ENCODE measurements at places on chromosomes 1 and 21.

- DNase-seq, result no peak
Measured at GRCh38 chr1:17301767-17302166, 6.2 kb upstream of the PADI4 start.

GRCh38 chr21:23822760-23823159 is 1784.5 kb downstream of the MRPL39 start:
- no peak for DNase-seq

DNA sequence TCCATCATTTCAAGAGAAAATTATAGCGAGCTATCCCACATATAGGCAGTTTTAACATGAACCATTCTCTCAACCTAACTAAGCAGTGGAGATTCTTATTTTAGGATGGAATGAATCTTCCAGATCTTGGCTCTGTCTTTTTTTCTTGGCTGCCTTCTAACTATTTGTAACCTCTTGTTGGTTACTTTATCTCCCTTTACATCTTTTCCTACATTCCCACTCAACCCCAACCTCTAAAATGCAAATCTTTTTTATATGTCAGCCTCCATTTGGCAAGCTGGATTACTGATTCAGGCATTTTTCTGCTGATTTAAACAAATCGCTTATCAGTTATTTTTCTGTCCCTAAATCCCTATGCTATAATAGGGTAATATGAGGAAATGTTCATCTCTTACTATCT is 46.9 kb upstream of the LHX8 start:
- DNase-seq, result no peak

- DNase-seq, result peak; percentile 61
Measured at GRCh38 chr1:32540605-32541004, 1.4 kb downstream of the ZBTB8A start.

- no peak for DNase-seq
Measured at GRCh38 chr1:168223681-168224540, 1.9 kb upstream of the SFT2D2 start.

GRCh38 chr1:243390162-243390791 is 134.4 kb downstream of the SDCCAG8 start:
- peak; percentile 14 for DNase-seq

DNA sequence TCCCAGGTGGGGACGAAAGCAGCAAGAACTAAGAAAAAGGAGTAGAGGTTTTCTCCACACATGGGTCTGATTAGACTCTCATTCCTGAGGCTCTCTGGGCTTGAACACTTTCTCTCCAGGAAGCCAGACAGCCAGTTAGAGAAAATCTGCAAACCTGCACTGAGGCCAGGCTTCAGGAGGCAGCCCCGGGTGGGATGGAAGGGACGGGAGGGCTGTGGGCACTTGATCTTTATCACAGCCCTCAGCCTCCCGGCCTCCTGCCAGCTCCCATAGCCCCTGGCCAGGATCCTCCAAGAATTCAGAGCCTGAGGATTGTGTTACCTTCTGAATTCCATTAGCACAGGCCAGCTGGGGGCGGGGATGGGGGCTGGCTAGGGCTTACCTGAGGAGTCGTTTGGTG is 40.1 kb downstream of the SERTAD4 start:
- no peak for DNase-seq

DNA sequence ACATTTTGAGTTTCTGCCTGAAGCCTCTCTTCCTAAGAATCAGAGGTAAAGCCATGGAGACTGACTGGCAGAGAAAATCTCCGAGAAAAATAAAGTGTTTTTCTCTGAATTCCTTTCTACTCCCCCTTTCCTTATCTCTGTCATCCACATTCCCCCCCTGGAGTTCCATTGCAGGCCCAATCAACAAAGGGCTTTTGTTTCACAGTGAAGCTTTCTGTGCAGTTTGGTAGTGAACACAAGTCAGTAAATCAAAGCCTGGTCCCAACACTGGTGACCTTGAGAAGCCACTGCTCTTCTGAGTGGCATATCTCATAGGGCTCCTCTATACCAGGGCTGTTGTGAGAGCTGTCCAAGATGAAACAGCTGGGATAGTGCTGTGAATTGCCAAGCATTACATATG is 228.4 kb downstream of the SEC16B start:
- DNase-seq, result no peak

GRCh38 chr1:165137551-165138316 is 218.8 kb downstream of the LMX1A start:
- DNase-seq, result no peak

DNA sequence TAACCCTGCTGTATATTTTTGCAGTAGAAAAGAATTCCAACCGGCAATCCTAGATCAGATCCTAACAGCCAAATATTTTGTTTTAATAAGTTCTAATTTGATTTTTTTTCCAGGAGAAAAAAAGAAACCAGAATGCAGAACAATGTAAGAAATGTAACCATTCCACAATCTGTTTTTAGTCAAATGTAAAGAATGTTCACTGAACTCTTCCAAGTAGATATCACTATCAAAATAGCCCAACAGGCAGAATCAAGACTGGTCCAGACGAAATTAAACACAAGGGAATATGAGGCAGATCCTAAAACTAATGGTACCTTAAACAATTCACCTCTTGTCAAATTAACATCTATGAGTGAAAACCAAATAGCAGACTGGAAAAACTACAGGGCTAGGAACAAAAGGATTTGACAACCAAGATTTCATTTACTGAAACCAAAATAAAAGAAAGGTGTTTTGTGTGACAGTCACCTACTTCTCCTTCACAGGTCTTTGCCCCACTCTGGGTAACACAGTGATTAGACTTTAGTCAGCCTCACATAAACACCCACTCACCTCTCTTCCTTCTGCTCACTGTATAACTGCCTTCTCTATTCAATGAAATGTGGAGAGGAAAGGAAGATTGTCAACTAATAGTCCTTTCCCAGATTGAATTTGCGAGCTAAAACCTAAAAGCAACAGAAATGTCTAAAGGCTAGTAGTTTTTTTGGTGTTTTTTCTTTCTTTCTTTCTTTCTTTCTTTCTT is 137.9 kb downstream of the FAF1 start:
- no peak for DNase-seq

DNA sequence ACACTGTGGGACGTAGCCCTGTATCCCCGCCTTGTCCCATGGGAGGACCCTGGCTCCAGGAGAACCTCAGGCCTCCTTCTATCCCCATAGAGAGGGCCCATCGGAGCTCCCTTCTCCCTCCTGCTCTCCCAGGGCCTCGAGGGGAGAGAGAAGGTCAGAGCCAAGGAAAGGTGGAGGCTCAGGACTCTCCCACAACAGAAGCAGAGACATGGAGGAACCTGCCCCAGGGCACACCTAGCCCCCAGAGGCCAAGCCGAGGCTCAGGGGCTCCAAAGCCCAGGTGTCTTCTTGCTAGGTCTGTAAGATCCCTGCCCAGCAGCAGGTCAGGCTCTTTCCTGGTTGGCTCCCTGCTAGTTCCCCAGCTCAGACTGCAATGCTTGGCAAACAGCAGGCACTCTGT is 34.4 kb upstream of the ARF1 start:
- no peak for DNase-seq

GRCh38 chr1:112371775-112372174 is 24.2 kb upstream of the CTTNBP2NL start:
- DNase-seq, result no peak

DNA sequence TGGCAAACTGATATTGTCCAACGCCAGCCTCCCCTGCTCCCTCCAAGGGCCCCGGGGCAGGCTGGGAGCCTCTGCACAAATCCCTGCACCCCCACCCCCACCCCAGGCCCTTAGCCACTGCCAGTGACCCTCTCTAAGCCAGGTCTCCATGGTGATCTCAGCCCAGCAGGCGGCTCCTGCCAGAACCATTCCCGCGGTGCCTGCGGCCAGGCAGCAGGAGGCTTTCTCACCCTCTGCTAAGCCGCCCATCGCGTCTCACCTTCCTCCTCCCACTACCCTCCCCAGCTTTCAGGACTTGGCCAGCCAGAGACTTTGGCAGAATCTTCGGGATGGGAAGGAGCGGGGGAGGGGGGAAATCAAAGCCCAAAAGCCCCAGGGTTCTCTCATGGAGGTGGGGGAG is 46.8 kb upstream of the WASF2 start:
- DNase-seq, result no peak

- DNase-seq, result no peak
Measured at GRCh38 chr1:3995141-3995780, 95.2 kb upstream of the C1orf174 start.

- DNase-seq, result peak; percentile 90
Measured at GRCh38 chr1:76154206-76154956, 79.8 kb downstream of the ST6GALNAC3 start.

DNA sequence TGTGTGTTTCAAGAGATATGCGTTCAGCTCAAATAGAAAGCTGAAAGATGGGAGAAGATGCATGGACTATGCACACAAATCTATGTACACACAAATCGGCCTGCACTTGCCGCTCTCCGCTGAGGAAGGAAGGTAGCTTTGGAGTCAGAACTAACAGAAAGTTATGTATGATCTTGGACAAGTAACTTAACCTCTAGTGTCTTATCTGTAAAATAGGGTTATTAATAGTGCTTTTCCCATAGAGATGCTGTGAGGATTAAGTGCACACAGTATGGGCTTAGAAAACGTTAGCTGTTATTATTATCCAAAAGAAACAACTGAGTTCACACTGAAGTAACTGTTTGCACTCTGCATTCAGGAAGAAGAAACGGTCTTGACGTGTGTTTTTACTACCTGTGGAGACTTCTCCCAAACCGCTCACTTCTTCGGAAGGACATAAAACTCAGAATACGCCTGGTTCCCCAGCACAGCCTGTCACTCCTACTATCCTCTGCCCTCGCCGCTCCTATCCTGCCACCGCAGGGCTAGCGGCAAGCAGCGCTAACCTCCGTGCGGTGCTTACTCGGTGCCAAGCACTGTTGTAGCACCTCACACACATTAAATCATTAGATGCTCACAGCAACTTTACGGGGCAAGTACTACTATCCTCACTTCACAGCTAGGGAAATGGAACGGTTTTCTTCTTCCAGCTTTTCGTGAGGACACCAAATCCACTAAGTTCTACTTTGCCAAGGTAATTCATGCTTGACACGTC is 1.3 kb downstream of the TGFBR3 start:
- peak; percentile 21 for DNase-seq

GRCh38 chr1:239677362-239677761 is 291.0 kb downstream of the CHRM3 start:
- peak; percentile 23 for DNase-seq

GRCh38 chr1:184716158-184716557 is 38.5 kb downstream of the EDEM3 start:
- DNase-seq, result no peak

DNA sequence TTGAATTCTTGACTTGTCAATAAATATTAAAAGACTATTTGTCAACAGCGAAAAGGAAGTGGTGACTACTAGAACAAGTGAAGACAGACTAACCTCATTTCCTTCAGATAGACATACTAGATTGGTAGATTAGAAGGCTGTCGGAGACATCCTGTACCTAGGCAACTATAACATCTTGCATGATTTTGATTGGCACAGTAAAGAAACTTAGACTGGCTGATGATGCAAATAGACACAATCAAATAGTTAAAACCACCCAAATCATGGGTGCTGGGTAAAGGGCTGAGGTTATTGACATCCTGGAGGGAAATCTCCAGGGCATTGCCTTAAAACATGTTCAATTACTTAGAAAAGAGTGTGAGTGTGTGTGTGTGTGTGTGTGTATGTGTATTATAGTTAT is 85.9 kb upstream of the EDEM3 start:
- peak; percentile 67 for DNase-seq

- DNase-seq, result no peak
Measured at GRCh38 chr21:38455403-38455802, 42.9 kb downstream of the ERG start.

DNA sequence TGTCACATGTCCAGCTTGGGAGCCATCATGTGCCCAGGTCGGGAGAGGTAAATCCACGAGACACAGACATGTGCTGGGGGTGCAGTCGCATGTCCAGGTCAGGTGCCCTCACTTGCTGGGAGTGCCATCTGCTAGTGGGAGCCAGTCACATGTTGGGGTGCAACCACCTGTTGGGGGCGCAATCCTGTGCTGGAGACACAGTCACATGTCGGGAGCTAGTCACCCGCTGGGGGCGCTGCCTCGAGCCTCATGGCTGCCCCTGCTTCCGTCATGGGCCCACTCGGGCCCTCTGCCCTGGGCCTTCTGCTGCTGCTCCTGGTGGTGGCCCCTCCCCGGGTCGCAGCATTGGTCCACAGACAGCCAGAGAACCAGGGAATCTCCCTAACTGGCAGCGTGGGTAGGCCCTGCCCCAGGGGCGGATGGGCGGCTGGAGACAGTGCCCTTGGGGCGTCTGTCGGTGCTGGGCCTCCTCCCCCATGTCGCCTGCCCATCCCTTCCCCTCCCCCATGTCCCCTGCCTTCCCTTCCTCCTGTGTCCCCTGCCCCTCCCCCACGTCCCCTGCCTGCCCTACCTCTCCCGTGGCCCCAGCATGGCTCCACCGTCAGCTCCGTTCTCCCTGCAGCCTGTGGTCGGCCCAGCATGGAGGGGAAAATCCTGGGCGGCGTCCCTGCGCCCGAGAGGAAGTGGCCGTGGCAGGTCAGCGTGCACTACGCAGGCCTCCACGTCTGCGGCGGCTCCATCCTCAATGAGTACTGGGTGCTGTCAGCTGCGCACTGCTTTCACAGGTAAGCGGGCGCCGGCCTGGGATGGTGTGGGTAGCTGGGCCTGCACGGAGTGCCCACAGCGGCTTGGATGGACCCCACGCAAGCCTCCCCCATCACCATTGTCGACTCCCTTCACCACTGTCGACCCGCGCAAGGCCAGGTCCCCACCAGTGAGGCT is at the start of gene PRSS38:
Gene PRSS38 (plus strand): TSS at position 208 of the 942 bp plus-strand sequence. CDS start 42 bp downstream, at position 250.
- no peak for DNase-seq

DNA sequence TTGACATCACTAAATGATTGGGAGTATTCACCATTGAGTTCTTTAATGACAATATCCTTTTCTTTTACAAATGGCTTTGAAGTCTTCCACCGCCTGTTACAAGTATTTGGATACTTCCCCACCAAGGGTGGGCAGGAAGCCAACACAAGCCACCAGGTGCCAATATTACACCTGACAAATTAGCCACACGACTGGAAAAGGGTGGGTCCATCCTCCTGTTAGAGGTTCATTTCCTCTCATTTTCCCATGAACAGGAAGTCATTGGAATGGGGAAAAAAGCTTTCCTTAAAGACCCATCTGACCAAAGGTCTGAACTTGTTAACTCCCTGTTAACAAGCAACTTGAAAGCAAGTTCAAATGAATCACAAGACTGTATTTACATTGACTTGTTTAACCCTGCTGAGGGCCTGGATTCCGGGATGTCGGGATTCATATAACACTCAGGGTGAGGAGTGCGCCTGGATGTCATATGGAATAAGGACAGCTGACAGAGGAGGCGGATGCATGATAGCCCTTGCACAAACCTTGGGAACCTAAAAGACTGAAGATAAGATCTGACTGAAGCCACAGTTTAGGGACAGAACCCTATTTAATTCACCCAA is 40.5 kb upstream of the PROX1 start:
- DNase-seq, result no peak

GRCh38 chr21:37380349-37381323 is 14.1 kb downstream of the DYRK1A start:
- DNase-seq, result no peak

- DNase-seq, result peak; percentile 58
Measured at GRCh38 chr1:208151728-208152598, 92.2 kb downstream of the PLXNA2 start.

GRCh38 chr1:187788718-187789117 is 960.0 kb downstream of the PLA2G4A start:
- no peak for DNase-seq

- DNase-seq, result no peak
Measured at GRCh38 chr1:205456383-205456867, 580 bp upstream of the BLACAT1 start.

All from hematopoietic multipotent progenitor cell treated with erythropoietin and hydrocortisone succinate and interleukin-3 and kit ligand, for 6 days (in vitro differentiated cells).